Activated naive CD4-positive, alpha-beta T cell treated with anti-CD3 and anti-CD28 coated beads, Interleukin-2, amount 50 U/mL, for 72 hours (primary cell): ENCODE measurements at places on chromosomes 4 and X.

DNA sequence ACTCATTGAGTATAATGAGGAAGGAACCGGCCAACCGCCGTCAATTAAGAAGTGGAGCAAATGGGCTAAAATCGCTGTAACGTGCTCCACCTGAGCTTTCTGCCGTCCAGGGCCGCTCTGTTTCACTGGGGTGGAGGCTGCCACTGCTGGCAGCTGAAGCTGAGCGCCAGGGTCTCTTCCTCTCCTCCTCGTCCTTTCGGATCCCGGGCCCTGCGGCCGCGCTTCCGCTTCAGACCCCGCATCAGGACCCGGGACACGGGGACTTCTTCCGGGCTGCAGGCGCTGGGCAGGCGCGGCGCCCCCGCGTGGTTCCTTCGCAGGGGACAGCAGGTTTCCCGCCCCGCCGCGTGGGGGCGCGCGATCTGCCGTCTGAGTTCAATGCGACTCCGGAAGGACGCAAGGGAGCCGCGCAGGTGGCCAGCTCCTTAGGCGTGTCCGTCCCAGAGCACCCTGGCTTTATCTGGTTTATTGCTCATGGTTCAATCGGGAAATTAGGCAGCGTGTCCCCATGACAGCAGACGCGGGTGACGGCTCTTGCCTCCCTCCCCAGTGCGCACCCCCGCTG, 519.8 kb downstream of the TRIML1 start:
- DNase-seq, result no peak

DNA sequence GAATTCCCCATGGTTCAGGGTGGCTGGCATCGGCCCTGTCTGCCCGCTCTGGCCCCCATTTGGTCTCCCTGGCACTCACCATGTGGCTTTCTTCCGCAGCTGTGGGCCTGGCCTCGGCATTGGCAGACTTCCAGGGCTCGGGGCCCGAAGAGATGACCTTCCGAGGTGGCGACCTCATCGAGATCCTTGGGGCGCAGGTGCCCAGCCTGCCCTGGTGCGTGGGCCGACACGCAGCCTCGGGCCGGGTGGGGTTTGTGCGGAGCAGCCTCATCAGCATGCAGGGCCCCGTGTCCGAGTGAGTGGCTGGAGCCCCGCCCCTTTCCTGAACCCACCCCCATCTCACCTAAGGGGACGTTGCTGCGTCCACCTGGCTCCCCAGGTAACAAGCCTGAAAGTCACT, 20.1 kb downstream of the SH3TC1 start:
- no peak for DNase-seq

GRCh38 chrX:68902706-68903504, 74.1 kb downstream of the EFNB1 start:
- DNase-seq, result no peak

- no peak for DNase-seq
Observed at GRCh38 chrX:55135171-55135570, 46.4 kb downstream of the PAGE2 start.

DNA sequence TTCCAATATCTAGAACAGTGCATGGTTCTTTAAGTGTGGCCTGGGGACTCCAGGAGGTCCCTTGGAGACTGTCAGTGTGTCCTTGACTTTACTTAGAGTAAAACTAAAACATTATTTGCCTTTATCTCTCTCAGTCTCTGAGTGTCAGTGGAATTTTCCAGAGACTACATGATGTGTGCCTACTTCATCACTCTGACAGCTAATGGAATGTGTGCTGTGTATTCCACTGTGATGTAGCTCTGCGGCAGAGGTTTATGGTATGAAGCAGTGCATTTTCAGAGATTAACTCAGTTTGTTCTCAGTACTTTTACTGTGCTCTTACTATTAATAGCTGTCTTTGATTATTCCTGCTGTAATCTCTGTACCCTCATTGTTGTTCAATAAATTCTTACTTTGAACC, 85.6 kb downstream of the MANBA start:
- no peak for DNase-seq

DNA sequence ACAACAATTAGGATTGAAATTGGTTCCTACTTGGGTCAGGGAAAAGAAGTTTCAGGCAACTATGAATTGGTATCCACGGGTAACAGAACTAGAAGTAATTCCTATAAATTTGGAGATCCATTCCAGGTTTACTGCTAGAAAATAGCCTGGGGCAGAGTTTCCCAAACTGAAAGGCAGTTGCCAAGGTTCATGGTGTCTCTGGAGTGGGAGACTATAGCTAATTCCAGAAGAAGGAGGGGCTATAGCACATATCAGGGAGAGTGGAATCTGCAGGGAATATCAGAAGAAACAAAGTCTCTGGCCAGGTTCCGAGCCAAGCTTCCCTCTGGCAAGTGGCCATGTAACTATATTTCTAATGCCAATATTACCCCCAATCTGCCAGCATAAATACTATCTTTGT, 166.3 kb downstream of the GALNTL6 start:
- no peak for DNase-seq

DNA sequence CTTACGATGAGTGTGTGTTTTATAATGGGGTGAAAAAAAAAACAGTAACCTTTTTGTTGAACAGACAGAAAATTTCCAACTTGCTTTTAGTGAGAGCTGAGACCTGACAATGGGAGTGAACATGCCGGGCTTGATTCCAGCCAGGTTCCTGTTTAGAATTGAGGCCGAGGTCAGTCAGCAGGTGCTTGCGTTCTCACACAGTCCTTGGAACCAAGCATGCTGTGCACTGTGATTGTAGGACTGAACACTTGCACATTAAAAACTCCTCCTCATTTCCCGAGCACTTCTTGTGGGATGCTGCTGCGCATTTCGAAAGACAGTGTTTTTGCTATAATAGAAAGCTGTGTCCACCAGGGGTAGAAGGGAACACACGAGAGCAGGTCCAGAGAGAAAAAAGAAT, 51.8 kb downstream of the TMEM131L start:
- DNase-seq, result no peak

GRCh38 chrX:8627796-8628195, 104.1 kb downstream of the ANOS1 start:
- DNase-seq, result no peak

DNA sequence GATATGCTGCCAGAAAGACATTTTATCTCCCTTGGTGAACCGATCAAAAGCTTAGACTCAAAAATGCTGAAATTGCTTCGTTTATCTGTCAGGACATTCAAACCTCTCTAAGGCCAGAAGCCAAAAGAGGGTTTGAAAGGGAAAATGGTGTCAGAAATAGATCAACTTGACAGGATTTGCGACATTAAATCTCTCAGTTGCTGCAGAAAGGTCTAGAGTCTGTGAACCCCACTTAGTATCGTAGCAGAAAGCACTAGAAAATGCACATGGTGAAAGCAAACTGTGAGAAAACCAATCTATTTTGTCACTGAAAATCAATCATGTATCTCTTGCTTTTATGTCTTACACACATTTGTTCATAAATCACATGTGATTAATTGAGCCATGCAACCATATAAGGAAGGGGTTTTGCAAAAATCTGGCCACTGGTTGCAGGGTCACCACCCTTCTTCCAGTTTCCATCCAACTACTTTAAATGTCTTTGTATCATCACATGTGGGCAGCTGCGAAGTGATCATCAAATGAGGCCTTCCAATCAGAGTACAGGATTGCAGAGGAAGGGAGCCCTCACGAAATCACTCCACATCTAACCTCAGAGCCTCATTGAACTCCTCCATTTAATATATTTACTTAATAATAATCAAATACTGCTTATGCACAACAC, 347.2 kb upstream of the ANXA10 start:
- no peak for DNase-seq

DNA sequence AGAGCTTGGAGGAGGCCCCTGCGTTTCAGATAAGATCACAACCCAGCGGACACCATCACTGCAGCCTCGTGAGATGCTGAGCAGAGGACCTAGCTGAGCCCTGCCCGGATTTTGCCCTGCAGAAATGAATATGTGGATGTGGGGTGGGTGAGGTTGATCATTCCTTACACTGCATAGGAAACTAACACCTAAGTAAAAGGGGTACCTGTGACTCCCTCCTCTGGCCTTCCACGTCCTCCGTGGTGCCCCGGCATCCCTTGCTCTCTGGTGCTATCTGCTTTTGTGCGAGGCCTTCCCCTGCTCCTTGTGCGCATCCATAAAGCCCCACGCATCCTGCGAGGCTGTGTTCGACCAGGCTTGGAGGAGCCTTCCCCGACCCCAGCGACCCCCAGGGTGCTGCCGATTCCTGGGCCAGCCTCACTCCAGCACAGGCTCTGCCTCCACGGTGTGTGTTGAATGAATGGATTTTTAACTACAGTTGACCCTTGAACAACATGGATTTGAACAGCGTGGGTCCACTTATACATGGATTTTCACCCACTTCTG, 25.6 kb upstream of the GPR78 start:
- DNase-seq, result no peak

DNA sequence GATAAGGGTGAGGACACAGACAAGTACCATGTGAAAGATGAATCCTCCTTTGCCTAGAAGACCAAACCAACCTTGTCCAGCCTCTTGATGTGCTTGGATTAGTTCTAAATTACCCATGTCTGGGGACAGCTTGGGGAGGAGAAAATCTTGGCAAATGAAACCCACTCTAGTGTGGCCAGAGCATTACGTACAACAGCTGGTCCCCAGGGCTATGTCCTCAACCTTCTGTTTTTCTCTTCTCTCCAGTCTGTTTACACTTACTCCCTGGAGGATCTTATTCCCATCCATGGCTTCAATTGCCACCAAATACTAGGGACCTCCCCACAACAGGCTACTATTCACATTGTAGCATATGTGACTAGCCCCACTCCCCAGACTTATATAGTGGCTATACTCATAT, 384.5 kb downstream of the OPHN1 start:
- no peak for DNase-seq

DNA sequence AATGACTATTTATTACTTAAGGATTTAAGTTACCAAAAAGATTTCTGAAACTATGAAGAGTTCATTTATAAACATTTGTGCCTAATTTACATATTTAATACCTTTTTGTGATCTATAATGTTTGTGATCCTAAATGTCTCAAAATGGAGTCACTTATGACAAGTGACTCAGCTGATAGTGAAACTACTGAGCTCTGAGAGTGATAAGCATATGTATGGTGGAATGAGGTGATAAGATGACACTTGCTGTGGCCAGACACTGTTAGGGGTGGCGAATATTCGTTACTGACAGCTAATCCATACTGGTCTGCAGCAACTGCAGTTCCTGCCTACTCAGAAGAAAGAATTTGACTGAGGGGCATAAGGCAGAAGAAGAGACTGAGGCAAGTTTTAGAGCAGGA, 5.5 kb upstream of the NXF3 start:
- no peak for DNase-seq

- DNase-seq, result no peak
Observed at GRCh38 chr4:76550966-76551780, 116.1 kb downstream of the SHROOM3 start.

- no peak for DNase-seq
Observed at GRCh38 chr4:31204874-31205273, 484.7 kb downstream of the PCDH7 start.

DNA sequence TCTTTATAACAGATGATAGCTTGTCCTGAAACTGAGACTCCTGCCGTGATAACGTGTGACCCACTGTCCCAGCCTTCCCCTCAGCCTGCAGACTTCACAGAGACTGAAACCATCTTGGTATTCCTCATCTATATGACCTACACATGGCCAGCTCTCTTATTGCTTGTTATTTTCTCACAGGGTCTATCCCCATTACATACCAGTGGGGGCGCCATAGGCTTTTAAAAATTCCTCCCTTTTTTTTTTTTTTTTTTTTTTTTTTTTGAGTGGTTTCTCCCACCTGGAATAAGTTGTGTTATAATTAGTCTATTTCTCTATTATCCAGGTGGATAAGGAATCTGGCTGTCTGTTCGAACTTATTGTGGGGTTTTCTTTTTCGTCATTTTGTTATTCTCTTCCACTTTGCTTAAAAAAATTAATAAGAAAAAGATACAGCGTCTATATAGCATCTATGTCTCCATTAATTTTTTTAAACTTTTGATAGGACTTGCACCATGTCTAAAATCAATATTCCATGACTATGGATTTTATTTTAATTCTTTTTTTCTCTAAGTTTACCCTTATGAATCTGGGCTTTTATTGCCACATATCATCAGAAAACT, 47.2 kb downstream of the GYG2 start:
- no peak for DNase-seq

- DNase-seq, result no peak
Observed at GRCh38 chr4:56748271-56748670, 67.2 kb upstream of the HOPX start.

- no peak for DNase-seq
Observed at GRCh38 chr4:31291238-31291637, 571.1 kb downstream of the PCDH7 start.

- peak; percentile 18 for DNase-seq
Observed at GRCh38 chrX:132216806-132217202, 2.4 kb downstream of the RAP2C start.

- DNase-seq, result no peak
Observed at GRCh38 chr4:16663732-16664131, 234.7 kb downstream of the LDB2 start.

DNA sequence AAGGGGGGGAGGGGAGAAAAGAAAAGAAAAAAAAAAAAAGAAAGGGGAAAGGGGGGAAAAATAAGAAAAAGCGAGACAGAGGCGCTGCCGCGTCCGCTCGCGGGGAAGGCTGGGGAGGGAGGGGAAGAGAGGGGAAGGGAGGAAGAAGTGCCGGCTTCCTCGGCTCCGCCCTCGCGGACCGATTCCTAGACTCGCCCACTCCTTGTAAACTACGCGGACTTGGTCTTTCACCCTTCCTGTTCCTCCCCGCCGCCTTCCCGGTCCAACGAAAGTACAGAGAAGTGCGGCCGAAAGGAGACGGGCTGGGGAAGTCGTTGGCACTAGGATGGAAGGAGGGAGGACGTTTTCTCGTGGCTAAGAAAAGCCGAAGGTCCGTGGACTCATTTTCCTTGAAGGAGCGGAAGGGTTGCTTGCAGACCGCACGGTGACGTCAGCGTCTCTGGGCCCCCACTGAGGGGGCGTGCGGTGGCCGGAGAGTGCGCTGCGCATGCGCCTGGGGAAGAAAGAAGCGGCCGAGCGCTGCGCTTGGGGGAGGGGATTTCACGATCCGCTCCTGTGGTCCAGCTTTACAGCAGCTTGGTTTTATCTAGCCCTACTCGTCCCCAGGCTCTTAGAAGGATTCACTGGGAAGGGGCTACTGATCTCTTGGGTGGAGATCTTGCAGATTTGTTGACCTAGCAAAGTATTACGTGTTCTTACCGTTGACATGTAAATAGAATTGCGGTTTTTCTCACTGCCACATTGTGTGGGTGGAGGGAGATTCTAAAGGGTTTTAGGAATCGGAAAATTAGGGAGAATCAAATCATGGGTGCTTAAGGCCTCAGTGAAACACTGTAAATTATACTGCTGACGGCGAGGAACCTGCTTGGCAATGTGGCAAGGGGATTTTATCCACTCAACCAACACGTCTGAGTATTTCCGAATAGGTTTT, at the start of gene CCNI:
Gene CCNI, minus strand, starts transcription at position 121 of the 931 bp plus-strand sequence. CDS start 9,627 bp downstream, outside the sequence.
- DNase-seq, result peak; percentile 96

GRCh38 chrX:12673487-12673886, 117.7 kb upstream of the PRPS2 start:
- no peak for DNase-seq
